ENCODE measurements at places on chromosomes 4 and X.

DNA sequence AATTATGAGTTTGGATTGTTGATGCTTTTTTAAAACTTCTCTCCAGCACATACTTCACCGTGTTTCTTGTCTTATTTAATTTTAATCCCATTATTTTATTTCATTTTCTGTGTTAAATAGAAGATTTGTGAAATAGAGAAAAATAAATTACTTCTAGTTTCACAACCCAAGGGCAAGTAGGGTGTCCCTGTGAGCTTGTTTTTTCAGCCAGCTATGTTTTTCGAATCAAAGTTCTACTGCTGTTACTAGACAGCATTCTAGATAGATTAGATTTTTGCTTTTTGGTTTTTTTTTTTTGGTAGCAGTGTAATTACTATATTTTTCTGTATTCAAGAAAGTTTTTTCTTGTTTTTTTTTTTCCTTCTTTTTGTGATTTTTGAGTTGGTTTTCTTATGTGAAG lies 59.9 kb downstream of the RBPJ start:
- no peak for DNase-seq

GRCh38 chr4:141346144-141346543 lies 125.4 kb downstream of the ZNF330 start:
- peak; percentile 84 for DNase-seq

DNA sequence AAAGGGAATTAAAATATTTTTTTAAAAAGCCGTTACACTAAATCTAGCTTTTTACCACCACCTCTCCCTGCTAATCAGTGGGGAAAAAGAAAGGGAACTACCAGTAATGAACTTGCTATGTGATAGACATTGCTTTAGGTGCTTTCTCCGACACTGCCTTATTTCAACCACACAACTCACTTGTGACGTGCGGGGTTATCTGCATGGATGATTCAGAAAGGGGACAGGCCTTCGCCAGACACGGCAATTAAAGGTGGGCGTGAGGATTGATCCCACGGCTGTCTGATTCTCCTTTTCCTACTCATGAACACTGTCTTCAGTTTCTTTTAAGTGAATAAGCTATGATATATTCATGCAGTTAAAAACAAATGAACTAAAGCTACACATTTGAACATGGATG lies 882 bp upstream of the CXCR3 start:
- no peak for DNase-seq

DNA sequence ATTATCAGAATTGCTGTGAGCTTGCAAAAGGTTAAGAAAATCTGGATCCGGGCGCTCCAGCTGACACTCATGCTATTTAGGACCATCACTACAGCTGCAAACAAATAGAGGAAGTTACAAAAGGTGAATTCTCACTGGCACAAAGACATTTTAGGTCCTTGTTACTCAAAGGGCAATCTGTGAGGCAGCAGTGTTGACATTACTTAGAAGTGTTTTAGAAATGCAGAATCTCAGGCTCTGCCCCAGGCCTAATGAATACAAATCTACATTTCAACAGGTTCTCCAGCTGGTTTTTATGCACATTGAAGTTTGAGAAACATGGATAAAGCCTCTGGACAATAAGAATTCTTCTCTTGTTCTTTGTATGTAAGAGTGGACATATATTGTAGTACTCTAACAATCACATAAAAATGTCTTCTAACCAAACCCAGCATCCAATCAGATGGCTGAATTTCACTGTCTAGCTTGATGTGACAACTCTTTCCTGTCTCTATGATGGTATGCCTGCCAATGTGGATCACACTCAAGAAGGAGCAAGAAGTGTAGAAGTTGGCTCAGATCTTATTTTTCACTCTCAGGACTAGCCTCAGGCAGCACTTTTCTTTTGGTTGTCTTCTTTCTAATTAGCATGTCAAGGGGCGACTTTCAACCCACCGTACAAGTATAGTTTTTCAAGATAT lies 18.8 kb downstream of the SLC7A11 start:
- DNase-seq, result no peak

- DNase-seq, result no peak
Observed at GRCh38 chrX:9160698-9161329, 126.9 kb upstream of the FAM9B start.

- DNase-seq, result peak; percentile 98
Observed at GRCh38 chr4:86927843-86928395, 6.9 kb upstream of the AFF1 start.

DNA sequence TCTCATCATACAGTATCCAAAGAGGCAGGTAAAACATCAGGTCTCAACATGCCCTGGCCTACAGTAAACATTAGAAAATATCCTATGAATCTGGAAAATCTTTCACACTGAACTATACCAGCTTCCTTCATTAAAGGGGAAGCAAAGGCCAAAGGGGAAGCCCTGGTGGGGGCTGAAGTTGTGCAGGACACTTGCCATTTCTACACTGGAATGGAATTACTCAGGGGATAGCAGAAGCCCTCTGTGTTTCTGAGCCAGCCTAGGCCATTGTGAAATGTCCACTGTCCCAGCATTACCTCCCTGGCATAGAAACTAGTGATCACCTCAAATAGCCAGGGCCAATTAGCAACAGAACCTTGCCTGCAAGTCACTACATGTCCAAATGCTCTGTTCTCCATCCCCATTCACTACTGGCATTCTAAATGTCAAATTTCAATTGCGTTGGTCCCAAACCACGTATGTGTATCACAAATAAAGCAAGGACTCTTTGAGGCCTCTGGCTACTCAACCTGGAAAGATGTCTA lies 429.9 kb downstream of the AFF2 start:
- no peak for DNase-seq

DNA sequence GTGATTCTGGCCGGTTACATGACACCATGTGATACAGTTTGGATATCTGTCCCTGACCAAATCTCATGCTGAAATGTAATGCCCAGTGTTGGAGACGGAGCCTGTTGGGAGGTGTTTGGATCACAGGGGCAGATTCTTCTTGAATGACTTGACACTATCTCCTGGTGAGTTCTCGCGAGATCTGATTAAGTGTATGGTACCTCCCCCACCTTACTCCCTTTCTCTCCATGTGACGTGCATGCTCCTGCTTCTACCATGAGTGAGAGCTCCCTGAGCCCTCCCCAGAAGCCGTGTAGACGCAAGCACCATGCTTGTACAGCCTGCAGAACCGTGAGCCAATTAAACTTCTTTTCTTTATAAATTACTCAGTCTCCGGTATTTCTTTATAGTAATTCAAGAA lies 23.6 kb downstream of the CPE start:
- no peak for DNase-seq

GRCh38 chrX:40010550-40011321 lies 87.0 kb downstream of the BCOR start:
- DNase-seq, result no peak

DNA sequence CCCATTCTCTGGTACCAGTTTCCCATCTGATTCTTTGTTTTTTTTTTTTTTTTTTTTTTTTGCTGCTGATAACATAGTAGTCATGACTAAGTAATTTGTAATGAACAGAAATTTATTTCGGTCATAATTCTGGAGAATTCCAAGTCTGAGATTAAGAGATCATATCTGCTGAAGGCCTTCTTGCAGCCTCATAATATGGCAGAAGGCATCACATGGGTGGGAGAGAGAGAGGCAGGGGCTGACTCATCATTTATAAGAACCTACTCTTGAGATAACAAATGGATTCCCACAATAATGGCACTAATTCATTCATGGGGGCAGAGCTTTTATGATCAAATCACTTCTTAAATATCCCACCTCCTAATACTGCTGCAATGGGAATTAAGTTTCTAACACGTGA lies 1034.3 kb downstream of the STIM2 start:
- DNase-seq, result no peak

DNA sequence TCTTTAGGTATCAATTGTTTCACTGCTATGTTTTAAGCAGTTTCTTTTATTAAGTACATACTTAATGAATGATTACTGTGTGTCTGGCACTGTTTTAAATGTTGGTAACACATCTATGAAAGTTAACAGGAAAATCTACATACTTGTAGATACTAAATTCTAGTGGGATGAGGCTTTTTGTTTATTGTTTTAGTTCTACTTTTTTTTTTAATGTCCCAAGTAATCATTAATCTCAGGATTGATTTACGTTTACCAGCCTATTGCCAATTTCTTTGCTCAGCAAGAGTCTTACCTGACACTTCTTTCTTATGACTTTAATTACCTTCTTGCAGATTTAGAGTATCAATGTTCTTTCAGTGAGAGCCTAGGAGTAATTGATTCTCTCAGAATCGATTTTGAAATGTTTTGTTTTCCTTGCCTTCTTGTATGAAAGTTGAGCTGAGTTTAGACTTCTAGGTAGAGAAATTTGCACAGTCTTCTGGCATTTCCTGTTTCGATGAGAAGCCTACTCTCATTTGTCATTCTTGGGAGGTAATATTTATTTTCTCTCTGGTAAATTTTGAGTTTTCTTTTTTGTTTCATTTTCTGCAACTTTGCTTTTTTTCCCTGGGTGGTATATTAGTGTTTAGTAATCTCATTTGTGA lies 235.2 kb upstream of the ANKRD50 start:
- DNase-seq, result peak; percentile 49

DNA sequence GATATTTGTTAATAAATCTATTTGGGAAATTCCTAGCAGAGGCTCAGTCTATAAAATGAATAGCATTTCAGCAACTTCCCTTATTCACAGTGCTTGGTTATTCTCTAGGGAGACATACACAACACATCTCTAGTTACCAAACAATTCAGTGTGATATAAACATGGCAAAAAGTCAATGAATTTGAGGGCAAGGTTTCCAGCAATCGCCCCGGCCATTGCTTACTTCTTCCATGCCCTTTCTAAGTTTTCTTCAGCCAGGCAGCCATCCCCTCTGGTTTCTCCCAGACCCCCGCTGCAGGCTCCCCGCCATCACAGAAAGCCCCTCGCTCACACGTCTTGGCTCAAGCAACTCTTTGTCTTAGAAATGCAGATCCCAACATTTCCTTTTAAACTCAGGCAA lies 4.4 kb downstream of the TLR7 start:
- no peak for DNase-seq

DNA sequence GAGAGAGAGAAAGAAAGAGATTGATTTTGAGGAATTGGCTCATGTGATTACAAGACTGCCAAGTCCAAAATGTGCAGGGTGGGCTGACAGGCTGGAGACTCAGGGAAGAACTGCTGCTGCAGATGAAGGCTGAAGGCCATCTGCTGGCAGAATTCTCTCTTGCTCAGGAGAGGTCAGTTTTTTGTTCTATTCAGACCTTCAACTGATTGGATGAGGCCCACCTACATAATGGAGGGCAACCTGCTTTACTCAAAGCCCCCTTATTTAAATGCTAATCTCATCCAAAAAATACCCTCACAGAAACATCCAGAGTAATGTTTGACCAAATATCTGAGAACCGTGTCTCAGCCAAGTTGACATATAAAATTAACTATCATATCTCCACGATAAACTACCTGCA lies 38.2 kb upstream of the MAMLD1 start:
- DNase-seq, result no peak

Data from fibroblast of pulmonary artery (primary cell).